ENCODE measurements at places on chromosomes 4 and X. TPM values are rescaled to one million over a fixed set of nuclear protein-coding genes. Genes with fewer than 3 reads are reported as not detected.

DNA sequence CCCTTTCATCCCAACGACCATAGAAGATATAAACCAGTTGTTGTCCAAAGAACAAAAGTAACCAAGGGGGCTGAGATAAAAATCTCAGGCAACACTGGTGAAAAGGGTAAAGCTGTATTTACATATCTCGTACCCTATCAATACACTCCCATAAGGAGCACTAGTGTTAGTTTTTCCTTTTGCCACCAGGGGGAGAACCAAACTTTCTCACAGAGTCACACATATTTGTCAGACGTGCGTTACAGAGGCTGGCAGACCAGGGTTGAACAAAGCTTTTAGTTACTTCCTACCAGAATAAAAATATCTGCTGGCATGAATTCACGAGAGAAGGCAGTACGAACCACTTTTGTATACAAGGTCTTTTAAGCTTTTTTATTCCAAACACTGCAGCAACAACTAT lies 88.3 kb downstream of the AMELX start:
- H3K4me3 ChIP-seq: no peak overlapping the region
- no peaks in the 10 kb centered on the region for H3K27me3 ChIP-seq
- no peak overlapping the region for H3K27ac ChIP-seq
- peaks cover 3% of the 10 kb centered on the region for H3K4me1 ChIP-seq
- no peaks in the 10 kb centered on the region for H3K36me3 ChIP-seq

- no peaks in the 10 kb centered on the region for H3K4me1 ChIP-seq
- no peaks in the 10 kb centered on the region for H3K27me3 ChIP-seq
- no peak overlapping the region for H3K27ac ChIP-seq
- DNase-seq: no peak
- H3K36me3 ChIP-seq: no peaks in the 10 kb centered on the region
Measured at GRCh38 chr4:26108054-26108453, 194.0 kb downstream of the SMIM20 start.

DNA sequence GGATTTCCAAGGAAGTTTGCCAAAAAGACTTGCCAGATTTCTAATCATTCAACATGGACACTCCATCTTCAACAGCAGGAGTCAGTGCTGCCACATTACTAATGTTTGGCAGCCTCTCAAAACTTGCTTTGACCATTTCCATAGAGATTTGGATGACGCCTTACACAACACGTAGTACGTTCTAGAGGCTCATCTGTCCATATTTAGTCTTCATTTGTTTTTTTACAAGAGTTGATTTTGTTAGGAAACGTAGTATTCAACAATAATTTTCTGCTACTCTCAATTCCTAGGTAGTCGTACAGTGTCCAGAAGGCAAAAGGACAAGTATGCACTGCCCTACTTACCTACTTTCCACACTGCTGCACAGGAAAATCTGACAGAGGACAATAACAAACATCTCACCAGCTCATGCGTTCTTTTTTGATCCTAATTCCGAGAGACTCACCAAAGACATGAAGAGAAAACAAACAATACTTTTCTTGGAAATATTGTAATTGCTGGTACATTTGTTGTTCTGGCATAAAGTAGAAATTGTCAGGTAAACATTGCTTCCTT lies 117.3 kb downstream of the SNCA start:
- no peak overlapping the region for H3K4me3 ChIP-seq
- H3K27me3 ChIP-seq: no peaks in the 10 kb centered on the region
- H3K36me3 ChIP-seq: no peaks in the 10 kb centered on the region
- H3K4me1 ChIP-seq: no peaks in the 10 kb centered on the region
- no peak for DNase-seq
- no peak overlapping the region for H3K27ac ChIP-seq

SORBS2 gene
- 2,021 TPM for total RNA-seq

GRCh38 chr4:158964114-158964727 lies 138.7 kb upstream of the RAPGEF2 start:
- H3K4me3 ChIP-seq: no peak overlapping the region
- H3K27me3 ChIP-seq: no peaks in the 10 kb centered on the region
- H3K4me1 ChIP-seq: no peaks in the 10 kb centered on the region
- no peak overlapping the region for H3K27ac ChIP-seq
- DNase-seq: no peak

DNA sequence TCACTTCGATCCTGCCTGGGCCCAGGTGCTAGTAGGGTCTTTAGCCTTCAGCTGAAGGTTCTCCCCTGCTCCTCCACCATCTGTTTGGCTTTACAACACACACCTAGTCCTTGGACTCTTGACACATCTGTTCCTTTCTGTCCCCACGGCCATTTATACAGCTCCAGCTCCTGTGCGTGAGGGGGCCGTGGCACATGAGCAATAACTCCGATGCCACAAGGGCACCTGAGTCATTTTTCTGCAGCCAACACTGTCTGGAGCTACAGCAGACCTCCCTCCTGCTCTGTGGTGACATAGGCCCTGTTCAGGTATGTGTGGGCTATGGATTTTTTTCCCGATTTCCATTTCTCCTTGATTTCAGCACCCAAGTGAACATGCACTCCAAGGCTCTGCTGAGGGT lies 44.7 kb upstream of the BCOR start:
- H3K27ac ChIP-seq: no peak overlapping the region
- H3K36me3 ChIP-seq: no peaks in the 10 kb centered on the region
- no peaks in the 10 kb centered on the region for H3K27me3 ChIP-seq
- peaks cover 32% of the 10 kb centered on the region for H3K4me1 ChIP-seq
- DNase-seq: no peak

DNA sequence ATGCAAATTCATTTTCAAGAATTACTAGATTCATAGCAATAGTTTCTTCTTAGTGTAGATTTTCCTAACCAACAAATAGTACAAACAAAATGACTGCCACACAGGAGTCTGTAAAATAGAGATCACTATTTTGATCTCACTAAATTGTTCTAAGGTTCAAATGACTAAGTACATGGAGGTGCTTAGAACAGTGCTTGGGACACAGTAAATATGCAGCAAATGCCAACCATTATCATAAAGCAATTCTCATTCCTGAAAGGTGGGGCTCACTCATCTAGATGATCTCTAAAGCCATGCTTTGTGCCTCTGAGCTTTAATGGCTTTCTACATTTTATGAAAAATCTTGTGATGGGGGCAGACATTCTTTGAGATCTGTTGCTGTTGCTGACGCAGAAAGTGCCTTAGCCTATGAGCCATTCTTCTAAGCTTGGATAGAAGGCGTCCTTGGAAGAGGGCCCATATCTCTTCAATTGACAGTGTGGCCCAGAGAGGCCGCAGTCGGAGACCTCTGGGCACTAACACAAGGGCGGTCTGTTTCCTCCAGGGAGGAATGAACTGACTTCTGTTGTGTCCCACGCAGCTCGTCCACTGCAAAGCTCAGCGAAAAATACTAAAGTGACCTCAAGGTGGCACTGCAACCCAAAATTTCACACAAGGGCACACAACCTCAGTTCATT lies 23.5 kb downstream of the TLR10 start:
- no peaks in the 10 kb centered on the region for H3K4me1 ChIP-seq
- peak; percentile 75 for DNase-seq
- no peaks in the 10 kb centered on the region for H3K27me3 ChIP-seq
- H3K27ac ChIP-seq: no peak overlapping the region
- no peak overlapping the region for H3K4me3 ChIP-seq

- no peaks in the 10 kb centered on the region for H3K36me3 ChIP-seq
- peaks cover 98% of the 10 kb centered on the region for H3K27me3 ChIP-seq
- no peak overlapping the region for H3K27ac ChIP-seq
- peaks cover 12% of the 10 kb centered on the region for H3K4me1 ChIP-seq
Measured at GRCh38 chr4:84493092-84493850, 5.8 kb downstream of the NKX6-1 start.

GLRA2 gene
- total RNA-seq: not detected

NLRP2B gene
- not detected for total RNA-seq

SYN1 gene
- total RNA-seq: 12.2 TPM

- H3K4me3 ChIP-seq: no peak overlapping the region
- no peaks in the 10 kb centered on the region for H3K36me3 ChIP-seq
- H3K4me1 ChIP-seq: peaks cover 9% of the 10 kb centered on the region
- no peak for DNase-seq
- H3K27me3 ChIP-seq: no peaks in the 10 kb centered on the region
Measured at GRCh38 chr4:76600447-76600846, 165.4 kb downstream of the SHROOM3 start.

GRCh38 chrX:136386826-136387225 lies 86.1 kb downstream of the ADGRG4 start:
- no peaks in the 10 kb centered on the region for H3K27me3 ChIP-seq
- H3K4me1 ChIP-seq: no peaks in the 10 kb centered on the region
- H3K27ac ChIP-seq: no peak overlapping the region
- DNase-seq: no peak
- H3K4me3 ChIP-seq: no peak overlapping the region

DNA sequence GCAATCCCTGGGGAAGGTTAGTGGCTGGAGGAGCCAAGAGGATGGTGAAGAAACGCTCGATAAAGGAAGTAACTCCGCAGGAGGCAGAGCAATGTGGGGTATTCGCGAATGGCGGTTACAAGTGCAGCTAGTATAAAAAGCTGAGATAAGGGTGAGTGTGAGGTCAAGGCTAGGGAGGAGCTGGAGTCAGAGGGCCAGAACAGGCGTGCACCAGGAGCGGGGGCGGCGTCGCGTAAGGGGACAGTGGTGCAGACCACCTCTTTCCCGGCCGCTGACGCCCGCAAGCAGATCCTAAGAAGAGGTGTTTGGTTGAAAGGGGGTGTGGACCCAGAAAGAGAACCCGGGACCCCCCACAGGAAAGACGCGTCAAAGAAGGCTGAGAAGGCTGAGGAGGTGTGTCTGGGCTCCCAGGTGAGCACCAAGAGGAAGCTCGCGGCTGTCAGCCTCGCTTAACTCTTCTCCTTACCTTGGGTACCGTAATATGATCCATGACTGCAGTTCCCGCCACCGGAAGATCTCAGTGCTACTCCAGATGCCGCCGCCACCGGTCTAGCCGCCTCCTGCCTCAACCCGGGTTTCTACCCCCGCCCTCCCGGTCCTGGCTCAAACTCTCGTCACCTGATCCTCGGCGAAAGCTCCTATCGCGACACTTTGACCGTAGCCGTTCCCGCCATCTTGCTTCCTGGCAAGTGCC lies at the start of gene MTMR8:
Gene MTMR8 (minus strand): TSS at position 579 of the 694 bp plus-strand sequence. CDS start 89 bp downstream, at position 490.
- H3K4me3 ChIP-seq: peak within 1 kb of the TSS; percentile 68
- peak within 1 kb of the TSS; percentile 34 for H3K27ac ChIP-seq
- H3K4me1 ChIP-seq: no peaks in the 10 kb centered on the region
- no peaks in the 10 kb centered on the region for H3K36me3 ChIP-seq
- DNase-seq: peak; percentile 59

DNA sequence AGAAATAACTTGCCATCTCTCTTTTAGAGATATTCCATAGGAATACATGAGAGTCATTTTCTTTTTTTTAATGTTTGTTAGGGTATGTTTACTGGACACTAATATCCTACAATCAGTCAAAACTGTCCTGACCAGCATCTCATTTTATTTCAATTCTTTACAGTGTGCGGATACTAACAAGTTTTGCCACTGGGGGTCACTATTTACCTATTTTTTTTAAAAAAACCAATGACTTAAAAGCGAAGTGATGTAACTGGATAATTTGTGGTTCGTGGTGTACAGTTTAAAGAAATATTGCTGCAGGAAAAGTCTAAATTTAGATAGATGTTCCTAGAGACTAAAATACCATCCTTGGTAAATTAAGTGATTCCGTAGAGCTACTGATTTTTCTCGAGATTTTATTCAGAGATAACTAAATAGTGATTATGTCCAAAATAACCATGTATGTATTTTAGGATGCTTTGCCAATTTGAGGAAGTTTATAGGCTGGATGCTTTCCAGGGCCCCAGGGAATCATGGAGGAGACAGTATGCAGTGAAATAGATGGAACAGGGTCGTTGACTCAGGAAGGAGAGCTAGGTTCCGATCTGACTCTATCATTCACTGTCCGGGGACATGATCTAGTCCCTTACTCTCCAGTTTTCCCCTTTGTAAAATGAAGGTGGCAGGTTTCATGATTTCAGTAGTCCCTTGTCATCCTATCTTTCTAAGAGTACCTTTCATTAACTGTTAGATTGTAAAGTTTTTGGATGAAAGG lies 34.0 kb upstream of the GNPDA2 start:
- no peak overlapping the region for H3K27ac ChIP-seq
- H3K27me3 ChIP-seq: no peaks in the 10 kb centered on the region
- H3K4me3 ChIP-seq: no peak overlapping the region
- H3K4me1 ChIP-seq: no peaks in the 10 kb centered on the region
- DNase-seq: no peak

RIPPLY1 gene
- not detected for total RNA-seq
